ENCODE measurements at places on chromosomes 5 and 9.
A peak's percentile ranks its signal among the peaks of the same experiment; 100 is the strongest.

GRCh38 chr9:120742951-120743416 is 28.7 kb upstream of the MEGF9 start:
- peak; percentile 52 for DNase-seq

DNA sequence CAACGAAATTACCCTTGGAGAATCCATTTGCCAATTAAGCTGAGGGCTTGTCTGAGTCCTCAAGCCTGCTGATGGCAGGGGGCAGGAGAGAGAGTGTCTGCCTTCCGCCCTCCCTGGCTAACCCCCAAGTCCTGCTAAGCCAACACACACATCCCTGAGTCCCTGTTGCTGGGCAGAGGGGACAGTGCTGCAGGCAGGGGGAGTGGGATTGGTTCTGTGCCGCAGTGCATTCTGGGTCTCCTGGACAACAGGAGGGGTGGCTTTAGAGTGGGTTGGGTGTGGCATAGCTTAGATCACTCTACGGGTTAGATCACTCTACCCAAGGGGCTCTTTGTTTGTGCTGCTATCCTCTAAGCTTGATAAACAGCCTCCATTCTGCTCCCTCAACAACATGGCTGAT is 427.7 kb downstream of the CDK5RAP2 start:
- peak; percentile 37 for DNase-seq

- DNase-seq = no peak
Measured at GRCh38 chr5:134521841-134522240, 3.6 kb upstream of the JADE2 start.

- DNase-seq = no peak
Measured at GRCh38 chr5:10145923-10146401, 103.7 kb downstream of the ATPSCKMT start.

DNA sequence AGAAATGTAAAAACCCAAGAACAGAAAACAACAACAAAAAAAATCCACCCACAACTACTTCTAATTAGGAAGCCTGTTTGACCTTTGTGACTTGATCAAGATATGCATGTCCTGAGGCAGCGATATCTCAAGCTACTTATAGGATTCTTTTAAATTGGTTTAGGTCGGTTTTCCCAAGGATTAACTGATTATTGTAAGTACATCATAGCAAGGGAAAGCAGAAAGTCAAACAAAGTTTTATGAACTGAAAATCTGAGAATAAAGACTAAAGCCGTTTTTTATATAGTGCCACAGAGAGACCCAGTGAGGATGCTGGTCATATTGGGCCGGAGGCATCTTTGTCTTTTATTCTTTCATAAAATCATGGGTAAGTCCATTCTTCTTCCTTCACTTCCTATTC is 72.0 kb downstream of the CD180 start:
- no peak for DNase-seq

- DNase-seq = no peak
Measured at GRCh38 chr9:89684912-89685636, 80.3 kb downstream of the GADD45G start.

GRCh38 chr9:127761491-127761956 is 16.9 kb downstream of the SH2D3C start:
- no peak for DNase-seq

DNA sequence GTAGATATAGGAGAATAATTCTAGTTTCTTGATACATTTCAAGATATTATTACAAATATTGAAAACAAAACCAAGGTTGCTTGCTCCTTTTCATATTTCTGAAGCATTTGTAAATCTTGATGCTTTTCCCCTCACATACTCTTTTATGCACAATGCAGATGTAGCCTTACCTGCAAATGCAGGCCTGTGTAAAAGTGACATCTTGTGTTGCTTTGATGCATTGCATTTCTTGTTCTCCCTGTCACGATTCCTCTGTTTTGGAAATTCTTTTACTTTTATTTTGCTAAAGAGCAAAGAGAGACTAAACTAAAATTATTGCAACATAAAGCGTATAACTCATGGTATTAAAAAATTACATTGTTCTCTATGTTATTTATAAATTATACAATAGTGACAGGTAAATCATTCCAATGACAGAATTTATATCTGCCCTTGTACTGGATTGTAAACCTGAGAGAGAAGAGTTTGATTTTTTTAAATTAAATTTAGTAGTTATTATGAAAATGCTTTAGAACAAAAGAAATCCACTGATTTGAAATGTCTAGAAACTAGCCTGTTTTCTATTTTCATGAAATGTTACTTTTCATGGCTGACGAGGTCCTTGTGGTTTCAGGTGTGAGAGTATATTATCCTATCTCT is 970.0 kb downstream of the MAT2B start:
- no peak for DNase-seq

DNA sequence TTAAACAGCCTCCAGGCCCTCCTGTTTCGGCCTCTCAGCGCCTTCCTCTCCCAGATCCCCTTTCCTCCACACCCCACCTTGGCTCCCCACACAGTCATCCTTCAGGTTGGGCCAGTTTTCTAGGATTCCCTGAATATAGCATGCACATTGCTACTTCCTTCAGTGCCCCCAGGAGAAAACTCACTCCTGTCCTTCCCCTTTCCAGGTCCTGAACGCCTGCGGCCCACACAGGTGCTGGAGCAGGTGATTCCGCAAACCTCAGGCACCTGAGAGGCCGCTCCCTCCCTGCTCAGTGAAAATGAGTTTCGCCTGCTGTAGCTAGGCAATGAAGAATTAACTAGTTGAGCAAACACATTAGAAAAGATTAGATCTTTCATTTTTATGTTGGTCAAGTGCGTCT is 185.0 kb downstream of the MED10 start:
- no peak for DNase-seq

GRCh38 chr5:32786311-32786710 is 75.2 kb downstream of the NPR3 start:
- DNase-seq = no peak

- DNase-seq = no peak
Measured at GRCh38 chr9:83006378-83006777, 56.6 kb downstream of the RASEF start.

- DNase-seq = no peak
Measured at GRCh38 chr5:153903321-153903720, 135.4 kb downstream of the FAM114A2 start.

- DNase-seq = no peak
Measured at GRCh38 chr5:142215915-142216681, 107.5 kb downstream of the NDFIP1 start.

DNA sequence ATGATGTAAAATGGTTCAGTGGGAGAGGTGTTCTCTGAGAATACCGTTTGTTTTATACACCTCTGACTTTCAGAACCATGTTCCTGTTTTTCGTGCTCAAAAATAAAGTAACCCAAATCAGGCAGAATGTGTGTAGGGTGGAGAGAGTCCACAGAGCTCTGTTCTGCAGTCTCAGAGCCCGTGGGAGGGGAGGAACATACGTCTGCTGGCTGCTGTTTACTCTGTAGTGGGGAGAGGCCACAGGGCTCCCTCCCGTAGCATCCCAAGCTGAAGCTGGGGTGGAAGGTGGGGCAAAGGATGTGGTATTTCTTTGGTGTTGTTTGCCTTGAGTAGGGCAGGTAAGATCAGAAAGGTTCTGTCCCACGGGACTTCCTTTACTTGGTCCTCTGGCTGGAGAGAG is 348.5 kb downstream of the DNAH5 start:
- no peak for DNase-seq

DNA sequence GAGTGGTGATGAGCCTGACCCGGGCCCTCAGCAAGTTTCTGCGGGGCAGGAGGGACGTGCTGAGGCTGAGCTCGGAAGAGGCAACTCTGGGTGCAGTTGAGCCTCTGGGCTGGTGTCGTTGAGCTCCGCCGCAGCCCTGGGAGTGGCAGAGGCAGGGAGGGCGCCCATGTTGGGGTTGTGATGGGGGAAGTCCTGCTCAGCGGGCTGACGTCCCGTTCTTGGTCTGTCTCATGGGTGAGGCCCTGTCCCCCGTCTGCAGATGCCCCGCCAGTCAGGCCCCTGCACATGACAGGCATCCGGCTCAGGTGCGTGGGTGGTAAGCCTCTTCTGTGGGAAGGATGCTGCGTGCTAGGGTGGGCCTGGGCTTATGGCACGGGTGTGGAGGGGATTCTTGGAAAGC is 64.3 kb downstream of the RXRA start:
- DNase-seq = no peak

GRCh38 chr9:116369706-116370105 is 216.1 kb downstream of the PAPPA start:
- no peak for DNase-seq

DNA sequence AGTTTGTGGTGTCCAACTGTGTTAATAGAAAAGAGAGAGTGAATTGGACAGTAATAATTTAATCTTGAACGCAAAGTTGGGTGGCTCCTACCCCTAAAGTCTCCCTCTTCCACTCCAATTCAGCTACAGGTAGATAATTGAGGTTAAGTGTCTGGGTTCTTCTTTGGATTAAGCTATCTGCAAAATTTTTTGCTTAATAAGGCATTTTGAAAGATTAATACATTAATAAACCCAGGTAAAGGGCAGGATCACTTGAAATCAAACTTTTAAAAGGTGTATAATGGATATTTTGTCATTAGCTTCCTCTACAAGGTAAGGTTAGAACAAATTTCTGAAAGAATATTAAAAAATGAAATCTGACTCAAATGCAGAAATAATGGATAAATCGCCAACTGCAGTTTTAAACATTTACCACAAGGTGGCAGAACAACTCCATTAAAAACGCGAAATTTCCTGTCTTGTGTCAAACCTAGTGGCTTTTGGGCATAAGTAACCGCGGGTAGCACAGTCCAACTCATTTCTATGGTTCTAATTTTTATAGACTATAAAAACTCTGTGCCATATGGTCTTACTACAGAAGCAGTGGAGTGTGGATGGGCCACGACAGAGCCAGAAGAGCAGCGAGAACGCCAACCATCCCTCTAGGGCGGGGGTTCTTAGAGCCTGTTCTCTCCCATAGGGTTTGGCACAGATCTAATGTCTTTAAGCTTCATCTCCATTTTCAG is 276.5 kb downstream of the ARHGEF28 start:
- peak; percentile 68 for DNase-seq

GRCh38 chr5:158852622-158853021 is 247.1 kb downstream of the EBF1 start:
- no peak for DNase-seq

DNA sequence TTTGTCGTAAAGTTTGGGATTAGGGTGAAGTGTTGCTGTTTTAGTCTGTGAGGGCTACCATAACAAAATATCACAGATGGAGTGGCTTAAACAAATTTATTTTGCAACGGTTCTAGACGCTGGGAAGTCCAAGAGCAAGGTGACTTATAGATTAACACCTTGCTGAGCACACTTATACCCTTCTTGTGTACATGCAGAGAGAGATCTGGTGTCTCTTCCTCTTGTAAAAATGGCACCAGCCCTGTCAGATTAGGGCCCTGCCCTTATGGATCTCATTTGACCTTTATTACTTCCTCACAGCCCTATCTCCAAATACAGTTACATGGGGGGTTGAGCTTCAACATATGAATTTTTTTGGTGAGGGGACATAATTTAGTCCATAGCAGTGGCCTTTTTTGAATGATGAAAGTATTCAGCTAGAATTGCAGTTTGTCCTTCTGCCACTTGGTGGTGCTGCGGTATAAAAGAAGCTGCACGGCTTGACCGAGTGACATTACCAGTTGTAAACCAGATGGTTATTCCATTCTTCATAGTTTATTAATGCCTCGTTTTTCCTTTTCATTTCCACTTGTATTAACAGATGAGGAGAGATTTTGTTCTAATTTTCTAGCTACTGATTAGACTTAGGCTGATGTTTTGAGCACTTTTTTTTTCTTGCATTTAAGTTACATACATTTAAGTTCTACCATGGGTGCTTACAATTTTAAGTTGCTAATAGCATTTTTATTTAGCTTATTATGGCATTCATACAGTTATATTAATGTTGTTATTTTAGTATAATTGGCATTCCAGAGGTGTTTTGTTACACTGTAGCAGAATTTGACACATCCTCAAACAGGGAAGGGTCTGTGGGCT is 19.4 kb downstream of the DCP2 start:
- peak; percentile 52 for DNase-seq

DNA sequence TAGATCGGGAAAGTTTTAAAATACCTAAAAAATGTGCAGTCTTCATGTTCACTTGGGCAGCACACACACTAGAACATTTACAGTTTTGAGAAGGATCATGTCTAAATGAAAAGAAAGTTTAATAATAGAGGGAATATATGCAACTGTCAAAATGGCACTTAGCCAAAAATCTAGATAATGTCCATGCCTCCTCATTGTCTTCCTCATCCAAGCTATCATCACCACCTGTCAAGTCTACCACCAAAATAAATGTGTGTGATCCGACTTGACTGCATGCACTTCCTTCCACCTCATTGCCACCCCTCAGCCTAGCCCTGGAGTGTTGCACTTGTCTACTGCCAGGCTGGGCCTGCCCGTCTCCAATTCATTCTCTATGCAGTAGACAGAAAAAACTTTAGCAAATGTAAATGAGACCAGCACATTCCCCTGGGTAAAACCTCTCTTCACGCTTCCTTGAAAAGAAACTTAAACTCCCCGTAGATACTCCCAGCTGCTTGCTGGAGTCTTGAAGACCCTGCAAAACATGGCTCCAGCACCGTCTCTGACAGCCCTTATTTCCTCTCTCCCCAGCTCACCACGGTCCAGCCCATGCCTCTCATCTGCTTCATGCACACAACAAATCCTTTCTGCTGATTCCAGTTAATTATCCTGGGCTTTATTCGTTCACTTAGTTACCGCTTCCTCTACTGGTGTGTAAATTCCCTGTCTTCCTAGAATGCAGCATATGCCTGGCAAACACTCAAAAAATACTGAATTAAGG is 66.9 kb downstream of the FANCC start:
- peak; percentile 66 for DNase-seq

DNA sequence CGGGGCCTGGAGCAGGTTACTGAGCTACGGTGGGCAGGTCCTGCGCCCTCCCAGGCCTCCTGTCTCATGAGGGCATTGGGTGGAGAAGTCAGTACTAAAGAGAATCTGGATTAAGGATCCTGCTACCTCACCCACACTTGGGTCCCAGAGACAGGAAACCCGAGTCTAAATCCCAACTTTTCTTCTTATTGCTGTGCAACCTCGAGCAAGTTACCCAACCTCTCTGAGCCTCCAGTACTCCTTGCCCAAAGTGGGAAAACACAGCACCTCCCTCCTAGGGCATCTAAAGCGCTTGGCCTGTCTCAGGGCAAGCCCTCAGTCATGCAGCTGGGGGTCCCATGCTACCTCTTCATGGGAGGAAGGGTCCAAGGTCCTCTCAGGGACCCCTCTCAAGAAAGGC is 28.2 kb downstream of the ASS1 start:
- DNase-seq = no peak

GRCh38 chr9:89430995-89431394 is 66.9 kb downstream of the SEMA4D start:
- no peak for DNase-seq

DNA sequence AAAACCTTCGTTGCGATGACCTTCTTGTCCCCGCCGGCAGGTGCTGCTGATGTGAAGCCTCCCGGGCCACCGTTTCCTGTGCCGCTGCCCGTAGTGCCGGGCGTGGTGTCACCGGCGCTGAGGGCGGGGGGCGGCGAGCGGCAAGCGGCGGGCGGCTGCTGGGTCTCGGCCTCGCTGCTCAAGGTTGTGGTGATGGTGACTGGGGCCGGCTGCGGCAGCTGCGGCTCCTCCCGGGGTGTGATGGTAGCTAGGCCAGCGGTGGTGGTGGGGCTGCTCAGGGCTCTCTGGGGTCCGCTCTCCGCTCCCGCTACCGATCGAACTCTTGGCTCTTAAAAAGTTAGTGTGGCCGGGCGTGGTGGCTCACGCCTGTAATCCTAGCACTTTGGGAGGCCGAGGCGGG is 36.0 kb upstream of the PTPN3 start:
- no peak for DNase-seq
